ENCODE measurements at places on chromosomes 2 and 18.

GRCh38 chr2:46339200-46339599 is 42.0 kb downstream of the EPAS1 start:
- no peak for DNase-seq

DNA sequence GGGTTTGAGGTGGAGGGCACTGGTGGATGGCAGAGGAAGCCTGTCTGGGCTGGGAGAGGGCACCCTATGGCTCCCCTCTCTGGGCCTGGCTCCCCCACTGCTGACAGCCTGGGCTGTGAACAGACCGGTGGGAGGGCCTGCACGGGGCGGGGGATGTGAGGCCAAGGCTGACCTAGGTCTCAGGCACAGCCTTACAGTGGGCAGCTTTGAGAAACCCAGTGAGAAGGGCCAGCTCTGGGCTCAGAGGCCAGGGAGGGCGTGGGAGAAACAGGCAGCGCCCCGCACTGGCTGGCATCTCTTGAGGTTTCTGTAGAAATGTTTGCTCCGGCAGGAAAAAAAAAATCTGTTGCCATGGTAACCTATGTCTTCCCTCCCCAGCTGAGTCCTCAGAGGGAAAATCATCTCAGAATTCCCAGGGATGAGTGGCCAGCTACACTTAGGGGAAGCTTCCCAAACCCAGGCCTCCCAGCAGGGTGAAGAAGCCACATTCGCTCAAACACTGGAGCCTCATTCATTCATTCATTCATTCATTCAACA is 71.7 kb upstream of the TAF1B start:
- peak; percentile 56 for DNase-seq

- peak; percentile 62 for DNase-seq
Observed at GRCh38 chr18:9147440-9148202, 11.0 kb downstream of the ANKRD12 start.

DNA sequence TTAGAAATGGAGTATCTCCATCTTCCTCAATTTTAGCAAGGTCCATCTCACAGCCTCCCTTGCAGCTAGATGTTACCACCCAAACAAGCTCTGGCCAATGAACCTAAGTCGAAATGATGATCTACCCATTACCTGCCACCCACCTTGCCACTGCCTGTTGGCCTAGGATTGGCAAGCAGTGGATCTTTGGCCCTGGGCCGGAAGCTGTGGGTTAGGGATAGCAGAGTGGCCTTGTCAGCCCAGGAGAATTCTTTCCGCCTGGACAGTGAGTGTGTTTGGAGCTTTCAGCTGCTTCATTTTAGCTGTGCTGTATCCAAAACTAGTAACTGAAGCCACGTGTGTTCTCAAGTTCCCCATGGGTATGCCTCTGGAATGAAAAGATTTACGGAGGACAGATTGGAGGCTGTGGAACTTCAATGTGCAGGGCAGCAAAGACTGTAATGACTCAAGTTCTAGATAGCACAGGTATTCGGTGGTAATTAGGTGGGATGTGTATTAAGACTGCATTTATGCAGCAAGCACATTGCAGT is 7.7 kb upstream of the PARD6G start:
- no peak for DNase-seq

DNA sequence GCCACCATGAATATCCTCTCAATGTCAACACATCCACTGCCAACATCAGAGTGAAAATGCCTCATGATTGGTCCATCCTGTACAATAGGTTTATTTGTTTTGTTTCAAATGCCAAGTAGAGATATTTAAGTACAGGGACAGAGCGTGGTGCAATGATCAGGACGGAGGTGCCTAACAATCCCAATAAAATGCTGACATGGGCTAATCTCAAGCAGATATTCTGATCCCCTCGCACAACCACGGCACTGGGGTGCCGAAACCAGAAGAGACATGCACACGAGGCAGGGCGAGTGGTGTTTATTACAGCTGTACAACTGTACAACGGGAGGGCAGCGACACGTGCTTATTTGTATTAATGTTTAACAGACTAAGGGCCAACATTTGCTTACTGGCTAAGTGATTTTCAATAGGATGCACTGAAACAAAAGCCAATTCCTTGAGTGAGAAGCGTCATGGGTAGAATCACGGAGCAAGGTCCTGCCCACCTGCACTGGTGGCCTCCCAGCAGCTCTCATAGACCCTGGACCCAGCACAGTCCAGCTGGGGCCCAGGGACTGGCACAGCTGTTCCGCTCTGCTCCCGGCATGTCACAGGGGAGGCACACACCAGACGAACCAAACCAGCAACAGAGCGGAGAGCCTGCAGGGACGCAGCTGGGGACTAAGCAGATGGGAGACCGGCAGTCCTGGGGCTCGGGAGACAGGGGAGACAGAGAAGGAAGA is 101.4 kb downstream of the HDAC4 start:
- no peak for DNase-seq

DNA sequence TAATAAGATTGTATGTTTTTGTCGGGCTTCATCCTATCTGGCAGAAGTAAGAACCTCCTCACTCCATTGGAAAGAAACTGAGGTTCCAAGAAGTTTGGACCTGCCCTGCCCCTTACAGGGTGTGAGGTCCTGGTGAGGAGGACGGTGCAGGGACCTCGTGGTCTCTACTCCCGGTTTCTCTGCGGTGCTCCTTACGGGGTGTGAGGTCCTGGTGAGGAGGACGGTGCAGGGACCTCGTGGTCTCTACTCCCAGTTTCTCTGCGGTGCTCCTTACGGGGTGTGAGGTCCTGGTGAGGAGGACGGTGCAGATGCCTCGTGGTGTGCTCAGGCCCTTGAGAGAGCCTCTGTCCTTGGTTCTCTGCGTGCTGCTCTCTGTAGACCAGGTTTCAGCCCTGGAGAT is 5.2 kb downstream of the CTDP1 start:
- no peak for DNase-seq

GRCh38 chr2:44948565-44949328 is 7.2 kb downstream of the SIX3 start:
- DNase-seq, result no peak

DNA sequence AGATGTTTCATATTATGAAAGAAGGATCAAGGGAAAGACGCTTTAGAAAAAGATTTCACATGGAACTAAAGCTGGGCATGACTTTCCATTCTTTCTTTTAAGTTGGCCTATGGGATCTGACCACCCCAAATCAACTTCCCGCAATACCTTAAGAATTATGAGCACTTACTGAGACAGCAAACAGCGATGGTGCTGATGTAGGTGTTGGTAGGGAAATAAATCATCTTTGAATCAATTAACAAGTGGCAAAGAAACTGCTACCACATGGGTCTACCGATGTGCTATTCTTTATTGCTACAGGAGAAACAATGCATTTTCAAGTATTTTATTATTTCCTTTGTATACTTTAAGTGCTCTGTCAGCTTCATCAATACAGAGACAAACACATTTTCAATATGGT is 239.6 kb downstream of the PIEZO2 start:
- DNase-seq, result no peak

DNA sequence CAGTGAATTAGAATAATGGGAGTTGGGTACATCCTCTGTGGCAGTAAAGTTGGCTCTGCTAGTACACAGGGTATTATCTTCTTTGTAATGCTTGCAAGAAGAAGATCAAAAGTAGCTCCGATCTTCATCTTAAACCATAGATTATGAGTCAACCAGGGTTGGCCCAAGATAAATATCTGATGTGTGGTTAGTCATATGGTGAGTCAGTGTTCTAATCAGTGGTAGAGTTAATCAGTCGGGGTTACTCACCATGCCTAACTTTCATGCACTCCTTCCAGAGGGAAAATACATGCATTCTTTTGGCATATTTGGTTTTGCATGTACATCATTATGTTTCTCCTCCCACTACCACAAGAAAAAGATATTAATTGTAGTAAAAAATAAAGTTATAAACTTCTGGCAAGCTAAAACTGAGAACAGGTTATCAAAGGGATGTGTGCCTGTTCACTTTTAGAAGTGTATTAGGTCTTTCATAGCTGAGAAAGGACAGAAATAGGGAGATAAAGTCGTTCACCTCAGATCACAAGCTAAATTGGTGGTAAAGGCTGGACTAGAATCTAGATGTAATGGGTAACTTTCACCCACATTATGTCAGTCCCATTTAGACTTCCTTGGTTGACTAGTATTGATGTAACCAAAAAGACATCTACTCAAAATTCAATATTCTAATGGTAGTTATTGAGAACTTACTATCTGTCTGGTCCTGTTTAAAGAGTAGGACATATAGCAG is 684.4 kb downstream of the IRS1 start:
- no peak for DNase-seq

- no peak for DNase-seq
Observed at GRCh38 chr2:64866797-64867196, 122.4 kb upstream of the SLC1A4 start.

GRCh38 chr18:59220784-59221765 is 1.1 kb downstream of the GRP start:
- peak; percentile 59 for DNase-seq

GRCh38 chr2:9811679-9812511 is 31.4 kb upstream of the TAF1B start:
- DNase-seq, result no peak

GRCh38 chr2:174343343-174343622 is 8.5 kb downstream of the SP9 start:
- DNase-seq, result peak; percentile 31

- no peak for DNase-seq
Observed at GRCh38 chr2:223995569-223995968, 38.3 kb downstream of the MRPL44 start.

- no peak for DNase-seq
Observed at GRCh38 chr2:25587361-25587760, 86.0 kb downstream of the DTNB start.

- no peak for DNase-seq
Observed at GRCh38 chr18:183769-184168, 25.4 kb downstream of the USP14 start.

- no peak for DNase-seq
Observed at GRCh38 chr18:36630917-36631316, 197.9 kb downstream of the TPGS2 start.

GRCh38 chr2:21763501-21763900 is 639.7 kb downstream of the TDRD15 start:
- DNase-seq, result no peak

DNA sequence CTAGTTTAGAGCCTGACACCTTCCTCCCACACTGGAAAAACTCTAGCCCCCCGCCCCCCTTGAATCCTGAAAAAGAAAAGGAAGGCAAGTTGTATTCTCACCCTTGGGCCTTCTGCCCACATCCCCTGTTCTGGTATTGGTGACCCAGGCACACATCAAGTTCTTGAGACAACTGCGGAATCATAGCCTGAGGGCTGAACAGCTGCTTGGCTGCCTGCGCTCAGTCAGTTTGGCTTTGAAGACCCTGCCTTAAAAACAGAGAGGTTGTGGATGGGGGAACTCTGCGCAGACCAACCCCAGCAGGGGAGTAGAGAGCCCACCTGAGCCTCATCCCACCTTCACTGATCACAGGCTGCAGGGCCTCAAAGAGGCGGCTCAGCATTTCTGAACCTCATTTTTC is 229.2 kb downstream of the ANAPC1 start:
- DNase-seq, result no peak

Data from neural progenitor cell (in vitro differentiated cells).